ENCODE measurements at places on chromosomes 5 and 9.

- no peak for DNase-seq
These were observed 122.5 kb downstream of the COL23A1 start for GRCh38 chr5:178467568-178468195.

DNA sequence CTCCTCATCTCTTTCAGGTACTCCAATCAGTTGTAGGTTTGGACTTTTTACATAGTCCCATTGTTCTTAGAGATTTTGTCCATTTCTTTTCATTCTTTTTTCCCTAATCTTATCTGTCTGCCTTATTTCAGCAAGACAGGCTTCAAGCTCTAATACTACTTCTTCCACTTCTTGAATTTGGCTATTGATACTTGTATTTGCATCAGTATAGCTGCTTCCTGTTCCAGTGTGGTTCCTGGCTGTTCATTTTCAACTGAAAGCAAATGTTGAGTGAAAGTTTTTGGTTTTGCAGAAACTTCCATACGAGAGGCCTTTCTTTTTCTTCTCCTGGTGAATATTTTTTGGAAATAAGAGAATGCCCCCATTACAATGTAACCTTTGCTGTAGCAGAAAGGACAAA is 12.0 kb upstream of the IFNA1 start:
- no peak for DNase-seq

GRCh38 chr5:7540736-7541485 is 145.0 kb downstream of the ADCY2 start:
- no peak for DNase-seq

DNA sequence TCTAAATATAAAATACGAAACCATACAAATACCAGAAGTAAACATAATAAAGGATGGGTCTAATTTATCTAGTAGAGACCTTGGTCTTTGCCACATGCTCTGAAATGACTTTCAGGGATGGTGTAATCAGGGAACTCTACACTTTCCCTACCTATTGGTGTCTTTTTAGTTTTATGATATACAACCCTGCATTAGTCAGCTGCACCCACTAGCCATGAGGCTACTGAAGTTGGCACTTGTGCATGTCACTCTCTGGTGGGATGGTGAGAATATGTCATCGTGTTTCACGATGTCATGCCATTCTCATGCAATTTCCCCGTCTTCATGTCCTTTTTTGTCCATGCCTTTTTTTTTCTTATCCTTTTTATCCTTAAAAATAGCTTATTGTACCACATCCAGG is 234.9 kb upstream of the ACTBL2 start:
- no peak for DNase-seq

DNA sequence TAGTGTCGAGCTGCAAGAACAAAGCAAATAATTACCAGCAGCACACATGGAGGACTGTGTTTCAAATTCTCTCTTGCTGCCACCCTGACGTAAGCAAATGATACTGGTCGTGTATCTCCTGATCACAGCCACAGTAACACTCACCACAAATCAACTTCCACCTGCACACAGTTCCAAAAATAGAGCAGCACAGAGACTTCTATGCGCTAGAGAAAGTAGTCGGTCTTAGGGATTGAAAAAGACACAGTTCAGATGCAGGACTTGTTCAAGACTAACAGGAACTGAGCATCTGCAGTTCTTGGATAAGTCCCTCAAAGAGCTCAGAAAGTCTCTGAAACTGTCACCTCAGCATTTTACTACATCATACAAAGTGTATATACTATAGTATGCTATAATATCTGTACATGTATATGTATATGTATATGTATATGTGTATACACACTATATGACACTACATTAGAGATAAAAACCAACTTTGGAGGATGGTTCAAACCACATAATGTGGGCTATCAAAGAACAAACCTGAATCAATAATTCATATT is 279.0 kb downstream of the GLIS3 start:
- no peak for DNase-seq

DNA sequence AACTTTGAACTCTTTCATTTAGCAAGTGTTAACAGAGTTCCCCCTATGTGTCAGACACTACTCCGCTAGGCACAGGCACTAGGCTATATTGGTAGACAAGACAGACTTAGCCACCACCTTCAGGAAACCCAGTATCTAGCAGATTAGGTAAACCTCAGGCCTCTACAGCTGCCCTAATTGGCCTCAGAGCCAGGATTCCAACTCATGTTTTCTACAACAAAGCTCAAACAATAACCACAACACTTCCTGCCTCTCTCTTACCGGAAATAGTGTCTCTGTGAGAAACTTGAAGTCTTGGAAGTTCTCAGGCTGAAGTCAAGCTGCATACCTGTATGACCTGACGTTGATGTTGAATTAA is 116.6 kb upstream of the SLC44A1 start:
- DNase-seq = peak; percentile 49

All from astrocyte of the spinal cord (primary cell).